AG04449 (cell line): ENCODE measurements at places on chromosomes 12 and 14.

- no peak for DNase-seq
Measured at GRCh38 chr12:25023808-25024207, 74.9 kb upstream of the BCAT1 start.

DNA sequence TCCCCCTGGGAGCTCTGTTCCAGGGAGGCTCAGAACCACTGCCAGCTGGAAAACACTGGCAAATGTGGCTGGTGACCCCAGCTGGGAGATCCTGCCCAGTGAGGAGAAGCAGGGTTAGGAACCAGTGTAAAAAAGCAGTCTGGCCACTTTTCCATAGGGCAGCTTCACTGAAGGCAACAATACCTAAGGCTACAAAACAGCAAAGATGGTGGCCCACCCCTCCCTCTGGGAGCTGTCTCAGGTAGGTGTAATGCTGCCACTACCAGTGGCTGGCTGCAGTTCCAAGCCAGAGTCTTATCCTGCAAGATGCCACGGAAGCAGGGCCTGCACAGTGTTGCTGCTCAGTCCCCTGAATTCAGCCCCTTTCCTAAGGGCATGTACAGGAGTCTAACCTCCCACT lies 50.6 kb upstream of the ANO6 start:
- no peak for DNase-seq

DNA sequence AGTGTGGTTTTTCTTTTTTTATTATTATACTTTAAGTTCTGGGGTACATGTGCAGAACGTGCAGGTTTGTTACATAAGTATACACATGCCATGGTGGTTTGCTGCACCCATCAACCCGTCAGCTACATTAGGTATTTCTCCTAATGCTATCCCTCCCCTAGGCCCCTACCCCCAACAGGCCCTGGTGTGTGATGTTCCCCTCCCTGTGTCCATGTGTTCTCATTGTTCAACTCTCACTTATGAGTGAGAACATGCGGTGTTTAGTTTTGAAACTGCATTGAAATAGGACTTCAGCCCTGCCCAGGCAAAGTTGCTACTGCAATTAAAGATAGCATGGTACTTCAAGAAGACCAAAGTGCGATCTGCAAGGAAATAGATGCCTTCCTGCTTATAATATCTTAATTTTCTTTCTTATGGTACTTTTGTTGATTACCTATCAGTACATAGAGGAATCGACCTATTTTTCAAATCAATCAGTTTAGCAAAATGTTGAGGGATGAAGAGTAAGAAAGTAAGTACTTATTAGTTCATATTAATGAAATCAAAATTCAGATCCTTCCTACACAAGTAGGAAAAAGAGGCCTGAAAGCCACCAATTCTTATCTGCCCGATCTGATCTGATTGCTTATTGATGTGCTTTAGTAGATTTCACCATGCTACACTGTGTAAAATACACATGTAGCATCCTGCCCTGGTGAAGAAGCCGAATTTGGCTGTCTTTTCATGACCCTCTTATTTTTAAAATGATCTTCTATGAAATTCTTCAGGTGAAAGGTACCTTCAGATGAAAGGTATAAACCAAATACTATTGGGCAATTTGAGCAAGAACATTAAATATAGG lies 1.6 kb downstream of the LTA4H start:
- no peak for DNase-seq

DNA sequence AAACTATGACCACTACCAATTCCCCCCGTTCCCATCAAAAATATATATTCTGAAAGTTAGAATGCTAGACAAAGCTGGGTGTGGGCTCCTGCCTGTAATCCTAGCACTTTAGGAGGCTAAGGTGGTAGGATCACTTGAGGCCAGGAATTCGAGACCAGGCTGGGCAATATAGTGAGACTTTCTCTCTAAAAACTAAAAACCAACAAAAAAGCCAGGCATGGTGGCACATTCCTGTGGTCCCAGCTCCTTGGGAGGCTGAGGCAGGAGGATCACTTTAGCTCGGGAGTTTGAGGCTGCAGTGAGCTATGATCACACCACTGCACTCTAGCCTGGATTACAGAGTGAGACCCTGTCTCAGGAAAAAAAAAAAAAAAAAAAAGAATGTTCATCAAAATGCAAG lies 48.8 kb upstream of the COL2A1 start:
- DNase-seq, result no peak

DNA sequence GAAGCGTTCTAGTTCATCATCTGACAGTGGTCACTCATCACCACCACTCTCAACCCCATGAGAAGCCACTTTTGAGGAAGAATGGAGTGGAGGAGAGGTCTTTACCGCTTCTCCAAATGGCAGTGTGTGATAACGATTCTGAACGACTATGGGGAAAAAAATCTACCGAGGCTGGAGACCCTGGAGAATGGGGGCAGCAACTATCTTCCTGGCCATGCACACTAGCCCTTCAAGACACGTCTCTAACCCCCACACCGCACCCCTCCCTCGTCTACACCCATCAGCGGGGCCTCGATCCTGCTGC lies 365 bp downstream of the ING4 start:
- DNase-seq, result no peak

DNA sequence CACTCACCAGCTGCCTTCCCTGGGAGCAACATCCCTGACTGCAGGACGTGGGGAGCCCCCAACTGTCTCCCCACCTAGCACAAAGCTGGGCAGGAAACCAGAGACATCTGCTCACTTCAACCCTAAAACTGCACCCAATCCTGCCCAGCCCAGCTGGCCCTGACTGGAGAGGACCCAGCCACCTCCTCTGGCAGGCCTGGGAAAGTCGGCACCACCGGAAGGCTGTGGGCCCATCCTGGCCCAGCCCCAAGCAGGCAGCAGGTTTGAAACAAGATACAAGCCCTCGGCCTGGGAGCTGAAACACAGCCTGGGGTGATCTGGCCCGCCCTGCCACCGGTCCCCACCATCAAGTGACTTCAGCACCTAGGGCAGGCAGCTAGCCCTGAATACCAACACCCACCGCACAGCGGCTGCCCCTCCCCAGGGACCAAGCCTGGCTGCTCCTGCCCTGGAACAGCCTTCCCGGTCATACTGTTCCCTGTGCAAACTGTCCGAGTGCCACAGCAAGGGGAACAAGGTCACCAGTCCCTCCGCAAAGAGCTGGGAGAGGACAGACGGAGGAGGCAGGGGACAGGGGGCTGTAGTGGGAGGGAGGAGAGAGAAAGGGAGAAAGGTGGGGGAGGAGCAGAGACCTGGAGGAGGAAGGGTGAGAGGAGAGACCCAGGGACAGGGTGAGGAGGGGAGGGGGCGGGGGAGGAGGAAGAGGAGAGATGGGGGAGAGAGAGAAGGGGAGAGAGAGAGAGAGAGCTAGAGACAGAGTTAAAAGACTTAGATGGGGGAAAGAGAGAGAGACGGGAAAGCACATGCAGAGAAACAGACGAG lies 115.7 kb downstream of the RFLNA start:
- no peak for DNase-seq

- no peak for DNase-seq
Measured at GRCh38 chr14:54650959-54651351, 84.0 kb downstream of the SAMD4A start.

DNA sequence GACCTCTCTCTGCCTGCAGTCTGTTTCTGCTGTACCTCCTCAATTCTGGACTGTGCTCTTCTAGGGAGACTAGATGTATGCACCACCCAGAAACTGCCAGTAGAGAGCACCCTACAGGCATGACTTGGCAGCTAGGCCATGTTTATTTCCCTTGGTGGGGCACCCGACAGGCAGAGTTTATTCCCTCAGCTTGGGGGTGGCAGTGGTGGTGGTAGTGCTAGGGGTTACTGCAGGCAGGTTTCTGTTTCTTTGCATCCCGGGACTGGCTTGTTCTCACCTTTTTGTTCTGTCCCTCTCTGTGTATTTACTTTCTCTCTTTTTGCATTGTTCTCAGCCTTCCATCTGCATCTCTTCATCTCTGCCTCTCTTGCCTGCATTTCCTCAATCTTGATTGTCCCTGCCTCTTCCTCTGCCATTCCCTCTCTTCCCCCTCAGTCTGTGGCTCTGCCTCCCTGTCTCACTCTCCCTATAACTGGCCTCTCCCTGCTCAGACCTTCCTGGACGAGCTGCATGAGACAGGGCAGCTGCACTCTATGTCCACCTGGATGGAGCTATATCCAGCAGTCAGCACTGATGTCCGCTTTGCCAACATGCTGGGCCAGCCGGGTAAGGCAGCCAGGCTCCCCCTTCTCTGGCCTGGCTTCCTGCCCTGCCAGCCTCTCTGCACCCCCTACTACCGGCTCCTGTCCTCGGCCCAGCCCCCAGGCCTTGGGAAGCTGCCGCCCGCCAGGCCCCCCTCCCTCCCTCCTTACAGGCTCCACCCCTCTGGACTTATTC lies 13.8 kb downstream of the PRPF40B start:
- DNase-seq, result no peak

- no peak for DNase-seq
Measured at GRCh38 chr12:73124480-73124879, 852.3 kb downstream of the TRHDE start.

GRCh38 chr12:63862969-63863230 lies 18.4 kb downstream of the SRGAP1 start:
- no peak for DNase-seq

- no peak for DNase-seq
Measured at GRCh38 chr12:54595471-54595870, 7.0 kb upstream of the PPP1R1A start.

GRCh38 chr14:20610002-20610765 lies 19.0 kb upstream of the RNASE12 start:
- DNase-seq, result no peak

- DNase-seq, result peak; percentile 57
Measured at GRCh38 chr14:20455355-20456300, 602 bp downstream of the APEX1 start.

- no peak for DNase-seq
Measured at GRCh38 chr14:67167420-67168109, 21.7 kb upstream of the GARIN2 start.

- no peak for DNase-seq
Measured at GRCh38 chr12:124469193-124469888, 98.1 kb downstream of the NCOR2 start.

GRCh38 chr14:85822236-85822635 lies 292.3 kb downstream of the FLRT2 start:
- no peak for DNase-seq

GRCh38 chr12:89245090-89245489 lies 107.2 kb downstream of the DUSP6 start:
- no peak for DNase-seq

- no peak for DNase-seq
Measured at GRCh38 chr12:53504004-53504920, 3.0 kb downstream of the NPFF start.

GRCh38 chr14:28152453-28153044 lies 614.0 kb upstream of the FOXG1 start:
- no peak for DNase-seq

GRCh38 chr14:68793734-68794129 lies 865 bp upstream of the ZFP36L1 start:
- DNase-seq, result no peak

- no peak for DNase-seq
Measured at GRCh38 chr14:95023886-95024285, 133.4 kb downstream of the DICER1 start.

DNA sequence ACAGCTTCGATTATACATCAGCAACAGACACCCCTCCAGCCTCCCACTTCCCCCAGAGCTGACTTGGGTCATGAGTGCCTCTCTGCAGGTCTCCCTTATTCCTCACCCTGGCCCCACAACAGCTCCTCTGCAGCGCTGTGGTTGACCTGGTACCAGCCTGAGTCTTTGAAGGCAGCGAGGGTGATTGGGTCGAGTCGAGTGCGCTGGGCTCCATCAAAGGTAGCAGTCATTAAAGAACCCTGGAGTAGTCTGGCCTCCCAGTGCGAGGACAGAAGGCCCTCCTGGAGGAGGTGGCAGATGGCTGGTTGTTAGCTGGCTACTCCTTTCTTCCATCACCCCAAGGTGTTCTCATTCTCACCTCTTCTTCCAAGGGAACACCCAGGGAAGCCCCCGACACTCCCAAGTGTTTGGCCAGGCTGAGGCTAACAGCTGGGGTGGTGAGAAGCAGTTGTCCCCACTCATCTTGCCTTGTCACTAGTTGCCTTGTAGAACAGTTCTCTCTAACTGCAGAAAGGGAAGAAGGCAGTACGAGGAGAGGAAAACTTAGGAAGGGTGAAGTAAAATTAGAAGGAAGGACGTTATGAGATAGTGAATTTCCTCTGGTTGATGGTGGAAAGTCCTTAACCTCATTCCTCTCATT lies 2.7 kb downstream of the CIROP start:
- no peak for DNase-seq

- DNase-seq, result no peak
Measured at GRCh38 chr12:45986641-45987339, 3.6 kb downstream of the SCAF11 start.

- DNase-seq, result no peak
Measured at GRCh38 chr14:61655777-61656176, 39.5 kb upstream of the HIF1A start.

GRCh38 chr12:130591736-130592135 lies 124.4 kb downstream of the RIMBP2 start:
- DNase-seq, result no peak

DNA sequence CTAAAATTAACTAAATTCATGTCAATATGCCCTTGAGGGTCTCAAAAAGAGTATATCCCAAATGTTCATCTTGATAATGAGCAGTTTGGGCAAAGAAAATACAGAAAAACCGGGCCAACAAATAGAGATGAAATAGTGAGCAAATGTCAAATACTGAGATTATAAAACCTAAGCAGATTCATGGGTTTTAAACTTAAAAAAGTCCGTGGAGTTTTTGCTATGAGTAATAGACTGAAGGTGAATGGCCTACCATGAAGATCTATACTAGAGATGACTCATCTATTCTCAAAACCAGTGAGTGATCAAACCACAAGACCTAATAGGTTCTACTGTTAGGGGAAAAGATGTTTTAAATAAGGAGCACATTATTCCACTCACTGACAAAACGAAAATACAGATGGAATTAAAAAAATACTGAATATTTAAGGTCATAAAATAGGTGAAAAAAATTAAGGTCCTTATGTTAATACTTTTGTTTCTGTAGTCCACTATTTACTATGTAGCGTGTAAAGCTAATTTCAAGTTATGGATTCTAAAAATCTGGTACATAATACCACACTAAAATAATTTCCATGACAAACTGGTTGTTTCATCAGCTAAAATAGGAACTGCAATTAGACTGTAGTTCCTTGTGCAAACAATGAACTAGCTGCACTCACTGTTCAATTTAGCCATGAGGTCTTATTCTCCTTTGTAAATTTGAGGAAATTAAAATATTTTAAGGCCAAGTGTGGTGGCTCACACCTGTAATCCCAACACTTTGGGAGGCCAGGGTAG lies 5.0 kb downstream of the HNRNPC start:
- DNase-seq, result peak; percentile 42

GRCh38 chr12:111636209-111636945 lies 37.3 kb upstream of the ATXN2 start:
- peak; percentile 46 for DNase-seq

GRCh38 chr12:132754160-132754932 lies 7.3 kb downstream of the ANKLE2 start:
- DNase-seq, result no peak

- peak; percentile 72 for DNase-seq
Measured at GRCh38 chr12:94074980-94075629, 73.3 kb upstream of the PLXNC1 start.

DNA sequence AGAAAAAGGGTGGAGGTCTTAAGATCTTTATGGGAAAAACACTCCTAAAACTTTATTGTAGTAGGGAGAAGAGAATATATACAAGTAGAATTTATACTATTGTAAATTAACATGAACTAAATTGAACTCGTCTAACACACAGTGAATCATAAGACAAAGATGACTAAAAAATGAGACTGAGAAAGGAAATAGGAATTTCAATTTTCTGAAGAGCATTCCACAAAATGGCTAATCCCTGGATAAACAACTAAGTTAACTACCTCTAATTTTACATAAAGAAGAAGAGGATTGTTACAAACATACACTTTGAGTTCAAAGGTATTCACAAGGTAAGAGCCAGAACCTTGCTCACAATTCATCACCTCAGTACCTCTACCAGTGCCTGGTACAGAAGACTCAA lies 2.0 kb downstream of the MAP4K5 start:
- DNase-seq, result no peak
